Hair follicle dermal papilla cell (primary cell): ENCODE measurements at places on chromosomes 12 and 14. TPM values are rescaled to one million over a fixed set of nuclear protein-coding genes. Genes with fewer than 3 reads are reported as not detected.

The CD163L1 gene
- total RNA-seq, result 1.5 and 2.1 TPM in 2 replicates

The GLI1 gene
- total RNA-seq, result 0.16 and 0.61 TPM in 2 replicates

The RASSF9 gene
- 2.3 and 3.2 TPM in 2 replicates for total RNA-seq

The LTB4R2 gene
- total RNA-seq, result 6.7 and 7.5 TPM in 2 replicates

The FAM181A gene
- total RNA-seq, result not detected in 2 replicates

The KLRG1 gene
- total RNA-seq, result 0.61 and 1.1 TPM in 2 replicates

The AQP6 gene
- total RNA-seq, result not detected in 2 replicates

The LRP10 gene
- 152 and 182 TPM in 2 replicates for total RNA-seq

The FITM1 gene
- not detected in 2 replicates for total RNA-seq

The REC8 gene
- 3.5 and 7.5 TPM in 2 replicates for total RNA-seq

The GYS2 gene
- total RNA-seq, result not detected in 2 replicates

The PLEKHD1 gene
- under 0.01 and 0.24 TPM in 2 replicates for total RNA-seq

The PTGER2 gene
- total RNA-seq, result 0.97 and 1.1 TPM in 2 replicates

The MYH6 gene
- total RNA-seq, result not detected in 2 replicates

The C1S gene
- total RNA-seq, result 222 and 306 TPM in 2 replicates

The OR6S1 gene
- total RNA-seq, result not detected in 2 replicates

The SERPINA3 gene
- 0.49 and 0.85 TPM in 2 replicates for total RNA-seq

The KRT80 gene
- total RNA-seq, result 0.24 and 1.1 TPM in 2 replicates

The MMP17 gene
- total RNA-seq, result 11.2 and 18.5 TPM in 2 replicates

The B4GALNT3 gene
- total RNA-seq, result 0.32 and 0.36 TPM in 2 replicates

The CD163 gene
- 0.24 and 0.49 TPM in 2 replicates for total RNA-seq

The IFNG-AS1 gene
- total RNA-seq, result not detected in 2 replicates

The KRT72 gene
- total RNA-seq, result not detected in 2 replicates
